ENCODE measurements at places on chromosomes 1 and 21. TPM values are rescaled to one million over a fixed set of nuclear protein-coding genes. Genes with fewer than 3 reads are reported as not detected.

Gene PGLYRP3
- total RNA-seq = not detected

Gene CCDC24
- total RNA-seq = 9.1 TPM

Gene CD1B
- total RNA-seq = not detected

Gene MARK1
- 9.3 TPM for total RNA-seq

Gene NBPF6
- total RNA-seq = not detected

Gene RAB13
- total RNA-seq = 98.2 TPM

Gene OR13G1
- not detected for total RNA-seq

Gene LCA5L
- 2.3 TPM for total RNA-seq

Gene PDPN
- total RNA-seq = 39.4 TPM

Gene H3-3A
- 209 TPM for total RNA-seq

Gene PLPPR5
- not detected for total RNA-seq

Gene SLFNL1
- 0.12 TPM for total RNA-seq

Gene NUP210L
- total RNA-seq = under 0.01 TPM
